GM10248 (cell line): ENCODE measurements at places on chromosomes 3 and 15.

- no peak for DNase-seq
Measured at GRCh38 chr3:61574854-61575253, 13.5 kb downstream of the PTPRG start.

GRCh38 chr15:57573151-57573550 is 18.6 kb upstream of the MYZAP start:
- DNase-seq, result no peak

- no peak for DNase-seq
Measured at GRCh38 chr3:40968666-40969065, 230.6 kb upstream of the CTNNB1 start.

DNA sequence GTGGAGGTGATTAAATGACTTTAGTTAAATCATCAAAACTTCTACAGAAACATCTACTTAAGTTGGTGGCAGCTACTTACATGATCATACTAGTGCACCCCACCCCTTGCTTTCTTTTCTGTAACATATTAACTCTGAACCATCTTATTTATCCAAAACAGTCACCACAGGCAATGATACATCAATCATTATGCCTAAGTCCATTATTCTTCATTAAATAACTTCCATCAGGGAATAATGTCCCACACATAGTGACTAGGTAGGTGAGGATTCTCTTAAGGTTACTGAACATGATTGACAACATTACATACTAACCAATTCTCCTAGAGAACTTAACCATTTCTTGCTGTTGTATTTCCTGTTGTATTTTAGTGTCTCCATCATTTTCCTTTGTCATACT is 210.2 kb downstream of the NR1D2 start:
- no peak for DNase-seq

DNA sequence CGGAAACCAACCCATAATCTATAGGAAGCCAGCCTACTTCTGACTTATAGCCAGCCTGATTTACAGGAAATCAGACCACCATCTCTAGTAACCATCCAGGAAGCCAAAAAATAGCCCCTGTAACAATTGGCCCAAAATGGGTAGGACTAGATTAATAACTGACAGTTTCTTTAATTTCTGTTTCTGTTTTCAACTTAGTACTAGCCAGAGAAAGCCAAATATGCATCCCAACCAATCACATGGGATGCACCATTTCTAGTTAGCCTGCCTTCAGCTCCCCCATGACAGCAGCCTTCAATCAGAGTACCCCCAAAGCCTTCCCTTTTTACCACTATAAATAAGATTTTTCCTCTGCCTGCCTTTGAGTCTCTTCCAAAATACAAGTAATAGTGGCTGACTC is 239.1 kb upstream of the GADL1 start:
- DNase-seq, result no peak

- DNase-seq, result no peak
Measured at GRCh38 chr15:87047203-87047965, 967.7 kb downstream of the AGBL1 start.

GRCh38 chr3:11514191-11514821 is 129.4 kb downstream of the VGLL4 start:
- no peak for DNase-seq

DNA sequence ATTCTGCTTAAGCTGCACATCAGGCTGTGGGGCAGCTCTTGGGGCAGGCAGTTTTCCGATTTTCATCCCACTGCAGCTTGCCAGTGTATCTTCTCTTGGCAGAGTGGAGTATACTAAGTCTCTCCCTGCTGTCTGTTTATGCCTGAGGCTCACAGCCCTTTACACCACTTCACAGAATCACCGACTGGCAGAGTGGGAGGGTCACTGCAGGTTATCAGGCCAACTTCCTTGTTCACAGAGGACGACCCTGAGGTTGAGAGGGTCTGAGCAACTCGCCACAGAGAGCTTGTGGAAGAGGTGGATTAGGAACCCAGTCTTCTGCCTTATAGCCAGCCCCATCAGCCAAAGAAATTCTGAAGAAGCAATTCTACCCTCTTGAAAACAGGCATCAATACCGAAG is 30.9 kb downstream of the KIF9 start:
- no peak for DNase-seq

- no peak for DNase-seq
Measured at GRCh38 chr3:124227150-124227630, 235.3 kb upstream of the ROPN1 start.

DNA sequence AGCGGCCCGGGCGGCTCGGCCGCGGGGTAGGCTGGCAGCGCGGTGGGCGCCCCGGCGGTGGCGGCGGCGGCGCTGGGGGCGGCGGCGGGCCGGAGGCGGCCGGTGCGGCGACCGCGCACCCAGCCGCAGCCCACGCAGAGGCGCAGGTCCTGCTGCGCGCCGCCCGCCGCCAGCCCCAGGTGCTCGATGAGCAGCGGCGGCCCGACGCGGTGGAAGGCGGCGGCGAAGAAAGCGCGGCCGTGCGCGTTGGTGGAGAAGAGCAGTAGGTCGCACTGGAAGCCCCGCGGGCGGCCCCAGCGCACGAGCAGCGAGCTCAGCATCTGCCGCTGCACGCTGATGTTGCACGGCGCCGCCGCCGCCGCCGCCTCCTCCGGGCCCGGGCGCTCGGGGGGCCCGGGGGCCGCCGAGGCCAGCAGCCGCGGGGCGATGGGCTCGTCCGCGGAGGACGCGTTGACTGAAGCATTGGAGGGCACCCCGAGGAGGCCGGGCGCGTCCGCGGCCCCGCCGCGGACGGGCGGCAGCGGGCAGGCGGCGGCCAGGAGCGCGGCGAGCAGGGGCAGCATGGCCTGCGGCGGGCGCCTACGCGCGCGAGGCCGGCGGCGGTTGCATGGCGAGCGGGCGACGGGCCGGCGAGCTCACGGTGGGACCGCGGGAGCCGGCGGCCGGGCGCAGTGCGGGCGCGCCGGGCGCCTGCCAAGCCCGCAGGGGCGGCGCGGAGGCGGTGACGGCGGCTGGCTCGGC is 452 bp downstream of the TMEM158 start:
- peak; percentile 60 for DNase-seq

DNA sequence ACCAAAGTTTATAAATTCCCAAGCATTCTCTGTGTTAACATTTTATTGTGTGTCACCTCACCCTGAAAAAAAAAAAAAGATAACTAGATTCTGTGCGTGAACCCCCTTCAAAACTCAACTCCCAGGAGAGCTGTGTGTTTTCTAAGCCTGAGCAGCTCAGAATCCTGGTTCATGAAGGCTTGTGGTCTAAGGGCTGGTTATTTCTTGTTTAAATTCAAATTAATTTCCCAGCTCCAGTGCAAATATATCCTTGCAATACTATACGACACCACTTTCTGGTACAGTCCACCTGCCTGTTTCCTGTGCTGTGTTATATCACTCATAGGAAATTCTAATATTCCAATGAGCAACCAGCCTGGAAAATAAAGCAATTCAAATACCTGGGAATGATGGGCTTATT is 23.4 kb upstream of the MYZAP start:
- no peak for DNase-seq

GRCh38 chr15:75369897-75370581 is 1.6 kb upstream of the MAN2C1 start:
- no peak for DNase-seq

GRCh38 chr3:130470126-130470525 is 46.9 kb upstream of the COL6A6 start:
- DNase-seq, result no peak

DNA sequence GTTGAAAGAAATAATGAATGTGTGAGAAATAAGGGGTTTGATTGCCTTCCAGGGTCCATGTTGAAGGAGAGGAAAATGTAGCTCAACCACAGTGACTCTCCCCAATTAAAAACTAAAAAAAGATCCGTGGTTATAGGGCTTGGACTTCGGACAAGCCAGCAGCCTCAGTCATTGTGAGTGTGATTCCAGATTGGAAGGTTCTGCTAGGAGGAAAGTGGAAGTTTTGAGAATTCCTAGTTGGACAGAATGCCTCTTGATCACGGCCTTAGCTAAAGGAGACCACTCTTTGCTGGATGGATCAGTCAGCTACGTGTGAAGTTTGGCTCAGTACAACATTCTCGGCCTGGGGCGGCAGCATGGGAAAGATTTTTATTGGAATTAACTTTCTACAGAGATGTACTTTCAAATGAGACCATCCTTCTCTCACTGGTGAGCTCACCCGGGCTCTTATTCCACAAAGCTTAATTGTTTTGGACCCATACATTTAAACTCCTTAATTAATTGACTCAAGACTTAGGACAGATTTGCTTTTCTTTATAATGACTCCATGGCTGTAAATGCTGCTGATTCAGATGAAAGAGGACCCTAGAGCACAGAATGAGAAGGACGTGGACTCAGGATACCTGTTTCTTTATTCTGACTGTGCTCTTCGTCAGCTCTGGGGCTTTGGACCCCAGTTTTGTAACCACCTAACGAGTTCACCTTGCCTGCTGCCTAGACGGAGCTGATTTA is 27.5 kb downstream of the FLNB start:
- no peak for DNase-seq

- no peak for DNase-seq
Measured at GRCh38 chr3:120693439-120694171, 11.6 kb upstream of the HGD start.

- DNase-seq, result no peak
Measured at GRCh38 chr3:136804813-136805212, 14.1 kb upstream of the SLC35G2 start.

DNA sequence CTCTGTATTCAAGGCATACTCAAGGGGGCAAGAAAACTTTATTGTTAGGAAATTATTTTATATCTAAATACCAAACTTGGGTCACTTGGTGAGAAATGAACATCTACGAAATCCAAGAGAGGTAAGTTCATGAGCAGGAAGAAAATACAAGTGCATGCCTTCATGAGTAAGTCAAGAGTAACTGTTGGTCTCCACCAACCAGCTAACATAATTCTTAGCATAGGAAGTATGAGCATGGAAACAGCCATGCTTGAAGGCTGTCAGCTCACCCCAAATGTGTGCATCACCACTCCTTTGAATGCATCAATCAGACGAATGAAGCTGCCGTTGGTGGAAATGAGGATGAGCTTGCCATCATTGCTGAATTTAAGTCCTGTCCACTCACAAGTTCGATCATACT is 13.9 kb downstream of the PPM1M start:
- no peak for DNase-seq

- no peak for DNase-seq
Measured at GRCh38 chr3:145865399-145866018, 295.5 kb downstream of the PLOD2 start.

DNA sequence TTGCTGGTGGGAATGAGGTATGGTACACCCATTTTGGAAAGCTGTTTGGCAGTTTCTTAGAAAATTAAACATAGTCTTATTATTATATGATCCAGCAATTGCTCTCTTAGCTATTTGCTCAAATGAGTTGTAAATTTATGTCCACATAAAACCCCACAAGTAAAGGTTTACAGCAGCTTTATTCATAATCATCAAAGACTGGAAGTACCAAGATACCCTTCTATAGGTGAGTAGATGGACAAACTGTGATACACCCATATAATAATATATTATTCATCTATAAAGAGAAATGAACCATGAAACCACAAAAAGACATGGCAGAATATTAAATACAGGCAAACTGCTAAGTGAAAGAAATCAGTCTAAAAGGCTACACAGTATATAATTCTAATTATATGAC is 344.7 kb upstream of the CDIN1 start:
- no peak for DNase-seq

- DNase-seq, result no peak
Measured at GRCh38 chr15:67820122-67820991, 5.0 kb upstream of the SKOR1 start.

DNA sequence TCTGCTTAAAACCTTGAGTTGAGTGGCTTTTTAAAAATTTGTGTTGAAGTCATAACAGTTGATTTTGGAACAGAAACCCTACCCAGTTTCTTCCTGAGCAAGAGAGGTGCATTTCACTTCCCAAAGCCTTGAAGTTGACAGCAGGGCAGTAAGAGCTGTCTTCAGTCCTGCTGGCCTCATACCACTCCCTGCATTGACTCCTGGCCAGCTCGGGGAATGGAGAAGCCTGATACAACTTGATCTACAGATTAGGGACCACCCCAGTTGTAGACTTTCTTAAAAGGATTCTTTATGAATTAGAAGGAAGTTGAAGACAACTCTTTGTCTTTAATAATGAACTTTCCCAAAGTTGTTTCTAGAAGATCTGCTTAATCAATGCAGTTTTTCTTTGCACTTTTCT is 90.6 kb upstream of the FLNB start:
- DNase-seq, result no peak

GRCh38 chr3:66998904-66999235 is 763 bp downstream of the KBTBD8 start:
- DNase-seq, result no peak
